ENCODE measurements at places on chromosomes 2 and 18.

GRCh38 chr18:50722311-50722710 is 97.5 kb downstream of the MRO start:
- DNase-seq: no peak

DNA sequence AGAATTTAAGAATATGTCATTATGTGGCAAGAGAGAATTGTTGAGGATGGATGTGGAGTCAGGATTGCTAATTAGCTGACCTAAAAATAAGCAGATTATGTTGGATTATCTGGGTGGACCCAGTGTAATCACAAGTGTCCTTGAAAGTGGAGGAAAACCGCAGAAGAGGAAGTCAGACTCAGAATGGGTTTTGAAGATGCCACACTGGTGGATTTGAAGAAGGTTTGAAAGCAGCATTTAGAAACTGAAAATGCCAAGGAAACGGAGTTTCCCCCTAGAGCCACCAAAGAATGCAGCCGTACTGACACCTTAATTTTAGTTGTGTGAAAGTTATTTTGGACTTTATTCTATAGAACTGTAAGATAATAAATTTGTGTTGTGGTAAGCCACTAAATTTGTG is 41.6 kb upstream of the DPP10 start:
- no peak for DNase-seq

- DNase-seq: peak; percentile 33
These were observed 75.0 kb downstream of the SLC66A2 start for GRCh38 chr18:79876497-79876896.

GRCh38 chr2:240149943-240150784 is 9.7 kb upstream of the OTOS start:
- no peak for DNase-seq
